ENCODE measurements at places on chromosomes 6 and 20. TPM values are rescaled to one million over a fixed set of nuclear protein-coding genes. Genes with fewer than 3 reads are reported as not detected.

DNA sequence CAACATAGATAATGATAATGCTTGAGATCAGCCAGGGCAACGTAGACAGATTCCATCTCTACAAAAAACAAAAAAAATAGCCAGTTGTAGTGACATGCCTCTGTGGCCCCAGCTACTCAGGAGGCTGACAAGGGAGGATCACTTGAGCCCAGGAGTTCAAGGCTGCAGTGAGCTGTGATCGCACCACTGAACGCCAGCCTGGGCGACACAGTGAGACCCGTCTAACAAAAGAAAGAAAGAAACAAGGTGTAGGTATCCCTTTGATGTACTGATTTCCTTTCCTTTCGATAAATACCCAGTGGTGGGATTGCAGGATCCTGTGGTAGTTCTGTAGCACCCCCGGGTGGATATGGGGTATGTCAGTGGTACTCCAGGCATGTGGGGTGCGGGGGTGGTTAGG lies 48.2 kb upstream of the ADTRP start:
- DNase-seq = no peak

DNA sequence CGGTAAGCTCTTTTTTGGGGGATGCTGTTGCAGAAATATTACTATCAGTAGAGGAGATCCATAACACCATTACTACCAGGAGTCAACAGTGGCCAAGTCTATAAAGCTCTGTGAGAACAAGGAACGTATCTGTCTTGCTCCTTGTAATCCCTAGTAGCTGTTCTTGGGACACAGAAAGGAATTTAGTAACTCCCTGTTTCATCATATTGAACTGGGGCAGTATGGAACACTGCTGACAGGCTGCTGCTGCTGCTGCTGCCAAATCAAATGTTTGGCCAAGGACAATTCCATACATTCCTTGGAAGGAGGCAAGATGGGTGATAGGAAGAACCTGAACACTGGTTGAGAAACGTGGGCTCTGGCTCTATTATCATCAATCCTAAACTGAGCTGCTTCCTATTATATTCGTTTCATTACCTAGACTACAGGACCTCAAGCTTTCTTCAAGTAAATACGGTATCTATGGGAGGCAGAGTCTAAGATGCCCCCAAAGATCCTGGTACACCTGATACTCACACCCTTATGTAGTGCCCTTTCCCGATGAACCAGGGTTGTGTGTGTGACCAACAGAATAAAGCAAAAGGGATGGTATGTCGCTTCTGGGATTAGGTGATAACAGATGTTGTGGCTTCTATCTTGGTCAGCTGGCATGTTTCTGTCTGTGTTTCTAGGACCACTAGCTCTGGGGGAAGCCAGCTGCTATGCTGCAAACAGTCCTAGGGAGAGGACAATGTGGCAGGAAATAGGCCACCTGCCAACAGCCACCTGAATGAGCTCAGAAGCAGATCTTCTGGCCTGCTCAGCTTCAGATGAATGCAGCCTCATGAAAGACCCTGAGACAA lies 39.5 kb downstream of the ELOVL5 start:
- no peak for DNase-seq

DNA sequence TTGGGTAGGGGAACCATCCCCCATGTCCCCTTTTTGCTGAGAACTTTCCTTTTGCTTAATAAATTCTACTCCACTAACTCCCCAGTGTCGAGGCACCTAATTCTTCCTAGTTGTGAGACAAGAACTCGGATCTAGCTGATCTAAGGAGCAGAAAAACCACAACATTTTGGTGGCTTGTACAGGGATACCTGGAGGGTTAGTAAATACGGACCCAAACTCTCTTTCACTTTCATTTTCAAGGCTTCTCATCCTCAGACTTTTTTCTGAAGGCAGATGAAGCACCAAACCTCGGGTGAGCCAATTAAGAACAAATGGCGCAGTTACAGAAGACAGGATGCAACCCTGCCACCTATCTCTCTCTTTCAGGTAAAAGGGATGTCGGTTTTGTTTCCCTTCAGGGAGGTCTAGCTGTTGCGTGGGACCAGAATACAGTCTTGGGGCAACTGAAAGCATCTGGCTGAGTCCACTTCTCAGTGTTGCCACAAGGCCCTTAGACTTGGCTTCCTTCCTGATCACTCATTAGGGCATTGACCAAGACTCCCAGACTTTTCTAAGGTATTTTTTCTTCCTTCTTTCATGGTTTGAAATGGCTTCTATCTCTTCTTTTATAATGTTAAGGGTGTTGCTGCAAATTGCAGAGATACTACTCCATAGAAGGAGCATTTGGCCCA lies 11.1 kb upstream of the HTR1B start:
- no peak for DNase-seq

DNA sequence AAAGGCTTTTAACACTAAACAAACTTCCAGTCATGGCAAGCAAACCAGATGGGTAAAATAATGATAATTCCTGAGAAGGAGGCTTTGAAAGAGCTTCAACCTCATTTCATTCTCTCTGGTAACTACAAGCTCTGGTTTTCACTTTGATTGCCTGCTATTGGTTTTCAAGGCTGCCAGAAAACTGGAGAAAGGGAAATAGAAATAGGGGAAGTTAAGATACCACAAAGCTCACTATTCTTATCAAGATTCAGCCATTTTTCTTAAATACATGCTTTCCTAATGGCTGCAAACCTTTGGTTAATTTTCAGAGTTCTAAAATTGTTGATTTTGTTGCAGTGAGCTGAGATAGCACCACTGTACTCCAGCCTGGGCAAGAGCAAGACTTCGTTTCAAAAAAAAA lies 42.5 kb upstream of the NELFCD start:
- DNase-seq = no peak

- no peak for DNase-seq
Measured at GRCh38 chr20:32979201-32979998, 24.8 kb downstream of the SUN5 start.

GRCh38 chr6:87723170-87724078 lies 21.4 kb upstream of the AKIRIN2 start:
- no peak for DNase-seq

- no peak for DNase-seq
Measured at GRCh38 chr20:22071841-22072240, 366.4 kb downstream of the PAX1 start.

- no peak for DNase-seq
Measured at GRCh38 chr6:166490671-166491500, 95.6 kb downstream of the RAMACL start.

The NHLRC1 gene
- 0.50 TPM for total RNA-seq

All from activated T-cell treated with anti-CD3 and anti-CD28 coated beads, Interleukin-2, amount 50 U/mL, for 4 hours (primary cell).